ENCODE measurements at places on chromosomes 11 and 22.

- DNase-seq, result no peak
These were observed 75.4 kb upstream of the RCN1 start for GRCh38 chr11:32015427-32015826.

GRCh38 chr11:130631119-130631518 lies 182.7 kb downstream of the ADAMTS15 start:
- DNase-seq, result peak; percentile 94

- no peak for DNase-seq
These were observed 59.3 kb downstream of the CD82 start for GRCh38 chr11:44624761-44625221.

DNA sequence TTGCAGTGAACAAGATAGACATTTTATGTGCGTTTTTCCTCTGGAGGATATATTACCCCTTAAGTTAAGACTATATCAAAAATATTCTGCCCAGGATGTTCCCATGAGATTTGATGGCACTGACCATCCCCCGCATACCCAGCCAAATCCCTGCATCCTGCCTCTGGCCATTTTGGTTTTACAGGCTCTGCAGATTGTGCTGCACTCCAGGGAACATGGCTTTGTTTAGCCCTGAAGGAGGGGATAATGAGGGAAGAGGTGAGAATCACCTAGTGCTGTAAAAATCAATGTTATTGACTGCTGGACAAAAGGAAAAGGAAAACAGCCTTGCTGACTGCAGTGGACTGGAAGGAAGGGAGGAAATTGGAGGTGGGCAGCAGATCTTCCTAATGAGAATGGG lies 717.4 kb downstream of the DLG2 start:
- DNase-seq, result no peak

DNA sequence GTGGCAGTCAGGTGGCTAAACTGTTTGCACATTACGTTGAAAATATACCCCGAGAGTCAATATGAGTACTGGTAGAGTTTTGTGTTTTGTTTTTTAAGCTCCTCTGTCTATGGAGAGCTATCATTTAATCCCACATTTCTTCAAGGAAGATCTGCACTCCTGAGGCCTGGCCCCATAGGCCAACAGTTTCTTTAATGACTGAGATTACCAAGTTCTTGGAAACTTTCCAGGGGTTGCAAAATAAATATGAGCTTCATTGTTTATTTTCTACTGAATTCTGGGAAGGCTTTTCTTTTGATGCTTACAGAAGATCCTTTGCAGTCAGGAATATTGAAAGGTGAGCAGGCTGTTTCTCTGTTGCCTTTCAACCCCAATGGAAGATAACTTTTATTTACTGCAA lies 452.0 kb downstream of the JRKL start:
- no peak for DNase-seq

DNA sequence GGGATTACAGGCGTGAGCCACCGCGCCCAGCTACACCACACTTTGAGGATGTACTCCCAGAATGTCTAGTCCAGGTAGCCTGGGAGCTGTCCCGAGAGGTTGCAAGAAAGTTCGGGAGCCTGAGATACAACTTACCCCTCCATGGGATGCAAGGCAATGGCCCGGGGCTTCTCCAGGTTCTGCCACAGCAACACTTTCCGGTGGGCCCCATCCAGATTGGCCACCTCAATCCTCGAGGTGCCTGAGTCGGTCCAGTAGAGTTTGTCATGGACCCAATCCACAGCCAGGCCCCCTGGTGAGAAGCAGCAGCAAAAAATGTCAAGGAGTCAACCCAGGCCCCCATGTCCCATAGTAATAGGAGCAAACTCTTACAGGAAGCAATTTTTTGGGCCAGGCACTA lies 25.5 kb downstream of the LRP4 start:
- DNase-seq, result no peak

- DNase-seq, result peak; percentile 39
These were observed 2.0 kb downstream of the RIC8A start for GRCh38 chr11:209275-210121.

DNA sequence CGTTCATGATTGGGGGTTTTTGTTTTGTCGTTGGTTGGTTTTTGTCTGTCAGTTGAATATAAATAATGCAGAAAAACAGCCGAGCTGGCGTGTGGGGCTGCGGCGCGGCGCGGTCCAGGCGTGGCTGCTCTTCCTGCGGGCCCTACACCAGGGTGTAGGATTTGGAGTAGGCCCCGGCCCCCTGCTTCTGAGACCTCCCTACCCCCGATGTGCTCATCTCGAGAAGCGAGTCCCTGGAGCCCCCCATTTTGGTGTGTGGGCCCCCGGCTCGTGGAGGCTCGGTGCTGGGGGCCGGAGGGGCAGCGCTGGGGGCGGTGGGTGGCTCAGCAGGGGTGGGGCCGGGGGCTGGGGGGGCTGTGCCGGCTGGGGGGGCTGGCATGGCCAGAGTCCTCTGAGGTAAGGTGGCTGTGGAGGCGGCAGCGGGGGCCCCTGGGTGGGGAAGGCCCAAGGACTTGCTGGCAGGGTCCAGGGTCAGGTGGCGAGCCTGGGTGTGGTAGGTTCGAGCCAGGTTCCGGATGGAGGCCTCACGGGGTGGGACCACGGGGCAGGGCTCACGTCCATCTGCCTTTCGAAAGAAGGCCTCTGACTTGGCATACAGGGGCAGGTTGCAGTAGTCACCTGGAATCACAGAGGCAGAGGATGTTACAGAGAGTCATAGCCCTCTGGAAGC lies 100.7 kb downstream of the CEP164 start:
- no peak for DNase-seq

DNA sequence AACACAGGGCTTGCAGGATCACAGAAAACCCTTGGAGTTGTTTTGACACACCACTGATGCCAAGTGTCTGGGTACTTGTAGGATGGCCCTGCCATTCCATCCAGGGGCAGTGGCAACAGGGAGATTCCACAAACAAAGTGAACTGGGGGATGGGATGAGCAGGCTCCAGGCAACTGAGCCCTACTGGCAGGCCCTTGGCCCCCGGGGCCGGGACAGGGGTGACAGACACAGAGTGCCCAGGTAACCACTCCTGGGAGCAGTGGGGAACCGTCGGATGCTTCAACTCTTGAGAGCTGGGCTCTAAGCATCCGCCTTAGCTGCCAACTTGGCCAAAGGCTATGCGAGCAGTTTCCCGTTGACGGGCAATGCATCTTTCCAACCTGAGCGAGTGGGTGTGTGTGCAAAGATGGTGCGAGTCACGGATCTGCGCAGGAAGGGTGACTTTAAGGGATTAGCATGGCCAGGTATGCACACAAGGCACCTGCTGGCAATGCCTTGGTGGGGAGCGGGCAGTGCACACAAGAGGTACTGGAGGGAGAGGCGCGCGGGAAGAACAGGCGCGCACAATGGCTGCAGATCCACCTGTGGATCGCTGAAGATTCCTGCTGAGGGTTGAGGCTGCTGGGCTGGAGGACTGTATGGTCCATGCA lies 83.1 kb upstream of the PRODH start:
- DNase-seq, result no peak

DNA sequence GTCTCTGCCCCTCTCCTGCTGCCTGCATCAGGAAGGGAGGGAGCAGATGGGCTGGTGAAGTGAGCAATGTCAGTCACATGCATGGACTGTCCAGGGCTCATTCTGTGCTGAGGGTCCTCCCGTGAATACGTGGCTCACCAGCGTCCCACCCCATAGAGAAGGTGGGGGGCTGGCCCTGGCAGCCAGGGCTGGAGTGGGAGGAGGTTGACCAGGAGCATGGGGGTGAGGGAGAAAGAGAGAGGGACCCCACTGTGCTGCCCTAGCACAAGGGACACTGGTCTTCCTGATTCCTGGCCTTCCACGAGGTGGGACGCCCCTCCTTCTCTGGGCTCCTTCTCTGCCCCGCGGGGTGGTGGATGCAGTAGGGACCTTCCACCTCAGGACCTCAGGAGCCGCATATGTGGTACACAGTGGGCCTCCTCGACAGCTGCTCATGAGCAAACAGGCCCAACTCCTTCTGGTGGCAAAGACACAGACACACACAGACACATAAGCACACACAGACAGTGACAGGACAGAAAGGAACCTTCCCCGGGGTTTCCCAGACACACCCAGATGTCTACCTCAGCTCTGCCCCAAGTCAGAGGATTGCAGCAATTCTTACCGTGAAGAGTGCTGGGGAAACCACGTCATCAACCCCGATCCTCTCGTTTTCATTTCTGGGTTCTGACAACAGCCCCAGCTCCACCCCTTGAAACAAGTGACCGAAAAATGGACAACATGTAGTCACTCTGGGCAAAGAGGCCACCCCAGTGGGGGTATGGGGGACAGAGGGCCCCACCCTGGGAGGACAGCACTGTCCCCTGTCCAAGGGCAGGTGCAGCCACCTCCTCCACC lies 3.6 kb upstream of the APOBEC3A start:
- peak; percentile 28 for DNase-seq

- DNase-seq, result peak; percentile 46
These were observed 36.1 kb upstream of the OR8B8 start for GRCh38 chr11:124481365-124482323.

All from EL (cell line).